Caco-2 (cell line): ENCODE measurements at places on chromosomes 1 and 21.

- DNase-seq: no peak
Observed at GRCh38 chr1:42753070-42753469, 13.0 kb upstream of the CLDN19 start.

- no peak for DNase-seq
Observed at GRCh38 chr1:201426479-201427310, 5.2 kb upstream of the TNNI1 start.

GRCh38 chr1:204842892-204843291, 27.8 kb upstream of the NFASC start:
- DNase-seq: no peak

DNA sequence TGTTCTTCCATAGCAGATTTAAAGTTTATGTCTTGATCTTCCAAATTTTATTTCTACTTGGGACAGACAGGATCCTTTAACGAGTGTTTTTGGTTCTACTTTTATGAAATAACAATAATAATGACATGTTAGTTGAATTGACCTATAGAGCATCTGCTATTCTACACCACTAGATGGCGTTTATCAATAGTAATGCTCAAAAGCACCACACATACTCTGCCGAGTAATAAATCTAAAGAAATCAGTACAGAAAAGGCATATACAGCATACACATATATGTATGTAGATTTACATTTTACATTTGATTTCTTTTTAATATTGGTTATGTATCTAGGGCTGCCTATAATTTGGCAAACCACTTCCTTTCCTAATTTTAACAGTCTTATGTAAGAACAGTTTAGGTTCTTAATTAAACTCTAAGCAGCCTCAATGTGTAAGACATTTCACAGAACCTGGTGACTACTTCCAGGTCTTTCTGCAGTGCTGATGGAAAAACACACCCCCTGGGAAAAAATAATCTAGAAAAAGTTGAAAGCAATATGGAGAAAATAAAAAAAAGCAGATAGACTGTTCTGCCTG, 5.9 kb upstream of the SIPA1L2 start:
- no peak for DNase-seq

- DNase-seq: peak; percentile 18
Observed at GRCh38 chr21:35982717-35983116, 77.6 kb downstream of the SETD4 start.

DNA sequence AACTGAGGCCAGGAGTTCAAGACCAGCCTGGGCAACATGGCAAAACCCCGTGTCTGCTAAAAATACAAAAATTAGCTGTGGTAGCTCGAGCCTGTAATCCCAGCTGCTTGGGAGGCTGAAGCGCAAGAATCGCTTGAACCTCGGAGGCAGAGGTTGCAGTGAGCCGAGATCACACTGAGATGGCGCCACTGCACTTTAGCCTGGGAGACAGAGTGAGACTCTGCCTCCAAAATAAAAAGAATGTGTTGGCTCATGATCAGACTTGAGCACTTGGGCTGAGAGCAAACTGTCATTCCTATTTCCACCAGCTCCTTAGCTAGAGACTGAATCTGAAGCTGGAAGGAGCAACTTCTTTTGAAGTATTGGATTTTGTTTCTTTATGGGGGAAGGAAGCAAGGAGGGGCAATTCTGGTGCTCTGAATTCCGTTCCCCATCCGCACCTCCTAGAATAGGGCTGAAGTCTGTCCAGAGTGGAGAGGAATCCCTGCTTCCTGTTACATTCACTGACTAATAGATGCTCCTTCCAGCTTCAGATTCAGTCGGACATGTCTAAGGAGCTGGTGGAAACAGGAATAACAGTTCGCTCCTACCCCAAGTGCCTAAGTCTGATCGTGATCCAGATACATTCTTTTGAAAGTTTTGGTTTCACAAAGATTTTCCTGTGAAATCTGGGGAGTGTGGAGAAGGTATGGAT, 3.8 kb downstream of the ZNF672 start:
- DNase-seq: no peak

DNA sequence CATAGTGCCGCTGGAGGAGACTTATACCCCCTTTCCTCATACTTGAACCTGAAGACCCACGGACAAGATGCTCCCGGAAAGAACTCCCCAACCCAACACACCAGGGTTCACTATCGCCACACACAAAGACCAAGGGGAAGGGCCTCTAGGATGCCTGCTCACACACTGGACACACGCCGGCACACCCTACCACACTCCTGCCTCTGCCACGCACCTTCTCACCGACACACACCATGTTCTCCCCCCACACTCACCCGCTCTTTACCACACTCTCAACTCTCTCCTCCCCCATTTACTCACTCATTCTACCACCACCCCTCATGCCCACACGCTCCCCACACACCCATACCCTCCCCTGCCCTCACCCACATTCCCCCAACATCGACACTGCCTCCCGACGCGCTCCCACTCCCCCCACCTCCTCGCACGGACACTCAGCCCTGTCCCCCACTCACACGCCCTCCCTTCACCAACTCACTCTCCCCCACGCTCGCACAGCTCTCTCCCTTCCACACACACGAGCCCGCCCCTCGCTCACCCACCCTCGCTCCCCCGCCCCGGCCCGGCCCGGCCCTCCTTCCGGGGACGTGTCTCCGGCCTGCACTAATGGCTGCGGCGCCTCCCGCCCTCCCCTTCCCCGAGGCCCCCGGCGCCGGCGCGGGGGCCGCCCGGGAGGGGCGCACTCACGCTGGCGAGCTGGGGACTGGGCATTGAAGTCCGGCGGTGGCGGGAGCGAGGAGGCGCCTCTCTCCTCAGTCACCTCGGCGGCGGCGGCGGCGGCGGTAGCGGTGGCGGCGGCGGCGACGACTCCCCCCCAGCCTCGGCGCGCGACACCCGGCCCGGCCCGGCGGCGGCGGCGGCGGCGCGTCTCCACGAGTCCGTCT, 626 bp downstream of the PTP4A2 start:
- DNase-seq: peak; percentile 61

- no peak for DNase-seq
Observed at GRCh38 chr1:22241250-22241649, 98.4 kb upstream of the WNT4 start.

- no peak for DNase-seq
Observed at GRCh38 chr1:220281159-220281574, 8.9 kb upstream of the RAB3GAP2 start.

GRCh38 chr21:31286621-31287020, 57.4 kb downstream of the TIAM1 start:
- no peak for DNase-seq

GRCh38 chr1:109751531-109752260, 10.9 kb upstream of the GSTM3 start:
- no peak for DNase-seq

GRCh38 chr21:29297483-29298347, 1.0 kb upstream of the BACH1 start:
- peak; percentile 4 for DNase-seq

DNA sequence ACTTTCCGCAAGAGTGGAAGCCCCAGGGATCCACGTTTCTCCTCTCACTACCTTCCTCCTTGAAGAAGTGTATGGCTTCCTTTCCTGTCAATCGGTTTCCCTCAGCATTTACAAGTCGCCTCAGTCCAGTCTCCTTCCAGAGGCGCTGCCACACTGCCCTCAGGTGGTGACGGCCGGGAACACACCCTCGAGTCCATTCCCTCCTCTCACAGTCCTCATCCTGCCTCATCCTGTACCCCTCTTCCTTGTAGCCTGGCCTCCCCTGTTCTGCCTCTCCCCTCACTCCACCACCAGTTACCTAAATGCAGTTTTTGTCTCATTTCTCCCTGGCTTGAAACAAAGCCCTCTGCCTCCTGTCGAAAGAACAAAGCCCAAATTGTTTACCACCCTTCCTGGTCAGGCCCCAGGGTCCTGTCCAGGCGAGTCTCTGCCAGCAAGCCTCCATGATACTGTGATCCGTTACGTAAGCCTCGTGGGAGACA, 23.2 kb upstream of the LSM10 start:
- DNase-seq: peak; percentile 78
